ENCODE measurements at places on chromosomes 3 and 15.

DNA sequence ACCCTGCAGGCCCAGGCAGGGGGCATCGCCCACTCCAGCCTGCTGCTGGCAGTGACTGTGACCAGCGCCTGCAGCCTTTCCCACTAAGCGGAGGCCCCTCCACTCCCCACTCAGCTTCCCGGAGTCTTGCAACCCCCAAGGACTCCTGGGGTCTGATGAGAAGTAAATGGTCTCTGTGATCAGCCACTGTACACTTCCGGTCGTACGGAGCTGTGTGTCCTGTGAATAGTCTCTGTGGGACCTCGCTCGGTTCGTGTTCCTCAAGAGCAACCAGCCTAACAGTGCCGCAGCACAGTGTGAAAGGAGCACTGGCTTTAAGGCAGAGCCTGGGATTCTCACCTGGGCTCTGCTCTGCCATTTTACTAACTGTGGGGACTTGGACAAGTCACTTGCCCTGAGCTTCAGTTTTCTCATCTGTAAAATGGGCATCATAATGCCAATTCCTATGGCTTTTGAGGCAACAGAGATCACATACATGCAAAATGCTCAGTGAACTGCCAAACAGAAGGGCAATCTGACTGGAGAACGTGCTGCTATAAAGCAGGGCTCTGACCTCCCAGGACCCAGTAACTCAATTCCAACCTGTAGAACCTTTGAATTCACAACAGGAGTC lies 26.7 kb downstream of the TMEM43 start:
- no peak for DNase-seq

GRCh38 chr15:98737159-98737558 lies 88.8 kb downstream of the IGF1R start:
- DNase-seq, result no peak

- no peak for DNase-seq
Observed at GRCh38 chr15:36653851-36654250, 74.4 kb downstream of the CDIN1 start.

GRCh38 chr15:23954931-23955330 lies 267.8 kb upstream of the NDN start:
- DNase-seq, result no peak

- DNase-seq, result no peak
Observed at GRCh38 chr3:194939949-194940770, 254.5 kb downstream of the FAM43A start.
